ENCODE measurements at places on chromosomes 1 and 21.
A peak's percentile ranks its signal among the peaks of the same experiment; 100 is the strongest.

DNA sequence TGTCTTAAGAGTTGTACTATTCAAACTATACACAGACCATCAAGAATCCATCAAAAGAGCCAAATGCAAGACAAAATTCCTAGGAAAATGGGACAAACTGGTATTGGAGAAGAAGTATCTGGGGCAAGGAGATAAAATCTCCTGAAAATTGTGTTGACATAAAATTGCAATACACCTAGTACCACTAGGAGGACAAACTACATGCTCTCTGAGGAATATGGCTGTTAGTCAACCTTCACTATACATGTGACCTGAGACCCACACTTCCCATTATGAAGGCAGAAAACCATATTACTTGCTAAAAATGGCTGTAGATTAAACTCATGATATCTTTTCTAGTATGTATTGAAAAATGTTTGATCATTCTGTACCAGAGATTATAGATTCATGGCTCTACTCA lies 30.0 kb downstream of the IRF2BP2 start:
- DNase-seq = no peak

- no peak for DNase-seq
These were observed 149.4 kb downstream of the RYR2 start for GRCh38 chr1:237191403-237191802.

GRCh38 chr1:16191916-16192546 lies 20.4 kb downstream of the ARHGEF19 start:
- no peak for DNase-seq

DNA sequence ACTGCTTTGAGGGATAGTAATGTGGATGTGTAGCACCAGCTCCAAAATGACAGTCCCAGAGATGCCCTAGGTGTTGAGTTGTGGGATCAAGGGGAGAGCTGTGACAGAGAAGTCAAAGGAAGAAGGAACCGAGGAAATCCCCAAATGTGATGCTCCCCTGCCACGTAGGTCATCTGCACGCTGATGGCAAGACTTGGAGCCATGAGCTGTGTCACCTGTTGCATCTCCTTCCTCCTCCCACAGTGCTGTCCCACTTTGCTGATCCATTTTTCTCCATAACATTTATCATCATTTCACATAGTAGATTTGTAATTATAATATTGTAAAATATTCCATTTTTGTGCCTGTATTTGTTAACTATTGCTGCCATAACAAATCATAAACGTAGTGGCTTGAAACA lies 17.6 kb upstream of the RCAN1 start:
- DNase-seq = no peak

DNA sequence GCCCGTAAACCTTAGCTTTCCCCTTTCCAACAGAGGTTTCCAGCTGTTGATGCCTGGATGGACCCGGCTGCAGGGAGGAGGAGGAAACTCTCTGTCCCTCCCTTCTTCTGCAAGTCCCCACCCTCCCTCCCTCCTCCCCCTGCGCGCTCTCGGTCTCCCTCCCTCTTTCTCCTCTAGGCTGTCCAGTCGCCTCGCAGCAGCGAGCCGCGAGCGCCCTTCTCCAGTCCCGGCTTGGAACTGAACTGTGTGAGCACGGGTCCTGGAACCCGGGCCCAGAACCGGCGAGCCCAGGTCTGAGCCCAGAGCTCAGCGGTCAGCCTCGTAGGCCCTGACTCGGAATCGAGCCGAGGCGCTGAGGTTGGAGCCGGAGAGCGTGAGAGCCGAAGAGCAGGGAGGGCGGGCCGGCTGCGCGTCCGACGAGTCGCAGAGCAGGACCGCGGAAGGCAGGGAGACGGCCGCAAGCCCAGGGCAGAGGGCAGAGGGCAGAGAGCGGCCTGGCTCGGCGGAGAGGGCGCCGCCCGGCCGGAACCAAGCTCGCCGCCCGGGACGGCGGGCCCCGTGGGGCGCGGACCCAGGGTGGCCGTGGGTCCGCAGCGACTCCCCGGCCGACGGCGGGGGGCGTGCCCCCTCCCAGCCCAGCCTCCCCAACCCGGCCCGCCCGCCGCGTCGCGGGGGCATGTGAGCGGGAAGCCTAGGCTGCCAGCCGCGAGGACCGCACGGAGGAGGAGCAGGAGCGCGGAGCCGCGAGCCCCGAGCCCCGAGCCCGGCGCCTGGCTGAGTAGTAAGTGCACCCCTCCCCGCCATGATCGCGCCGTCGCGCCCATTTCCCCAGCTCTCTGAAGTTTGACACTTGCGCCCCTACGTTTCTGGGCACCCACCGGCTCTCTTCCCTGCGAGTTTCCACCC lies at the start of gene SOX13:
TSS of gene SOX13 (plus strand) at position 185 of the 906 bp plus-strand sequence. CDS start 39,801 bp downstream, outside the sequence.
- DNase-seq = peak; percentile 10

DNA sequence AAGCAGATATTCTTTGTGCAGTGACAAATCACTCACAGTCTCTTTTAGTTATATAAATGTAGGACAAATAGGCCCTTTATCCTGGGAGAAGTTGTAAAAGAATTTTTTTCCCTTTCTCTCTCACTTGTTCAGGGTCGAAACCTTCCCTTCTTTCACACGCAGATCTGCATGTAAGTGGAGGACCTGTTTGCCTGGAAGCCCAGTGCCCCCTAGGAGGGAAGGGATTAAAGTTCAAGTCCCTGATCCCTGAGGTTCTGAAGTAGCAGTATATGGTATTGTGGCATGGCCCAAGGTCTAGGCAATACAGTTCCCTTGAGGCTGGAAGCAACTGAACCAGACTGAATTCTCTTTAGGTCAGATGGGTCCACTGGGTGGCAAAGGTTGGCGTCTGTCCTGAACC lies 48.6 kb upstream of the PTGFRN start:
- no peak for DNase-seq

GRCh38 chr1:156500543-156500792 lies at the start of gene MEF2D:
TSS of gene MEF2D (minus strand) at chr1:156500775. CDS start at chr1:156483292, 17,483 bp downstream.
- no peak for DNase-seq

- peak; percentile 45 for DNase-seq
These were observed 110.4 kb downstream of the PPIAL4G start for GRCh38 chr1:148372731-148373130.
